Epithelial cell of alveolus of lung (primary cell): ENCODE measurements at places on chromosomes 1 and 21. TPM values are rescaled to one million over a fixed set of nuclear protein-coding genes. Genes with fewer than 3 reads are reported as not detected.

Gene DTL
- total RNA-seq: 5.6 and 13.7 TPM in 2 replicates

Gene OR2L3
- total RNA-seq: not detected in 2 replicates

Gene LSM10
- 28.8 and 36.8 TPM in 2 replicates for total RNA-seq

Gene C1orf21
- 12.2 and 21.4 TPM in 2 replicates for total RNA-seq

Gene MYBPH
- 8.5 TPM in 1 of 2 replicates, not detected in the other for total RNA-seq

Gene MTOR
- total RNA-seq: 15.6 and 22.2 TPM in 2 replicates

Gene CR1L
- total RNA-seq: not detected in 2 replicates

Gene OLIG2
- not detected in 2 replicates for total RNA-seq

Gene E2F2
- total RNA-seq: 1.2 and 2.3 TPM in 2 replicates

Gene KCNJ9
- total RNA-seq: not detected in 2 replicates

Gene GPR52
- total RNA-seq: not detected in 2 replicates

Gene HRNR
- total RNA-seq: not detected in 2 replicates

Gene LCA5L
- total RNA-seq: 1.2 and 2.4 TPM in 2 replicates

Gene TTLL10
- total RNA-seq: not detected in 2 replicates

Gene OR2L13
- not detected in 2 replicates for total RNA-seq

Gene RGS1
- 0.26 TPM in 1 of 2 replicates, not detected in the other for total RNA-seq

Gene IFNLR1
- 0.78 TPM in 1 of 2 replicates, not detected in the other for total RNA-seq

Gene PIGP
- 9.7 and 10.9 TPM in 2 replicates for total RNA-seq

Gene PAQR6
- 0.26 and 2.1 TPM in 2 replicates for total RNA-seq

Gene FNBP1L
- total RNA-seq: 14.0 and 18.0 TPM in 2 replicates

Gene TSEN15
- total RNA-seq: 25.0 and 48.1 TPM in 2 replicates

Gene GSTM1
- total RNA-seq: not detected in 2 replicates

Gene PIP5K1A
- 42.2 and 43.2 TPM in 2 replicates for total RNA-seq
